ENCODE measurements at places on chromosomes 16 and 17.

- no peak for DNase-seq
Measured at GRCh38 chr17:846901-847843, 65.0 kb downstream of the MRM3 start.

- no peak for DNase-seq
Measured at GRCh38 chr16:87791295-87792204, 25.8 kb upstream of the KLHDC4 start.

DNA sequence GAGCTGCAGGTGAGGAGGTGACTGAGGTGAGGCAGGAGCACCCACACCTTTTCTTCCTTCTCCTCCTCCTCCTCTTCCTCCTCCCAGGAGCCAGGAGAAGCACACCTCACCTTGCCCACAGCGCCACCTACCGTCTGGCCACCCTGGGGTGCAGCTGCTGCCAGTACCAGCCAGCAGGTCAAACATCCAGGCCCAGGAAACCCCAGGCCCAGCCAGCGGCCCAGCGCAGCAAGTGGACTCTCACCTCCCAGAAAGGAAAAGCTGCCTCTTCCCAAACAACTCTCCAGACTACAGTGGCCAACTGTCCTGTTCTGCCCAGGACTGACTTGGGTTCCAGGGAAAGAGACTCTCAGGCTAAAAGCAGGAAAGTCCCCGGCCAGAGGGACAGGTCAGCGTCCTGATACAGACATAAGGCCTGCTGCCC, 22.7 kb downstream of the PEMT start:
- DNase-seq, result peak; percentile 81

DNA sequence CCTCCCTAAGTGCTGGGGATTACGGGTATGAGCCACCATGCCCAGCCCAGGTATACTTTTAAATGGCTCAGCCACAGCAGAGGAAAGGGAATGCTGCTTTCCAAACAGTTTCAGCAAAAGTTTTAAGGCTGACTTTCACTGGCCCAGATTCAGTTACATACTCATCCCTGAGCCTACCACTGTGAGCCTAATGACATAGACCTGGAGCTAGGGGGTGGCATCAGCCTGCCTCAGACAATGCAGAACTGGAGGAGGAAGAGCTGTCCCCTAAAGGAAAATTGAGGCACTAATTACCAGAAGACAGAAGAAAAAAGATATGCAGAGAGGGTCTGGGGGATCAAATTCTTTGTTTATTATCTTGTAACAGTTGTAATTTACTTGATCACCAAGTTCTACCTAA, 43.9 kb downstream of the HS3ST4 start:
- no peak for DNase-seq

DNA sequence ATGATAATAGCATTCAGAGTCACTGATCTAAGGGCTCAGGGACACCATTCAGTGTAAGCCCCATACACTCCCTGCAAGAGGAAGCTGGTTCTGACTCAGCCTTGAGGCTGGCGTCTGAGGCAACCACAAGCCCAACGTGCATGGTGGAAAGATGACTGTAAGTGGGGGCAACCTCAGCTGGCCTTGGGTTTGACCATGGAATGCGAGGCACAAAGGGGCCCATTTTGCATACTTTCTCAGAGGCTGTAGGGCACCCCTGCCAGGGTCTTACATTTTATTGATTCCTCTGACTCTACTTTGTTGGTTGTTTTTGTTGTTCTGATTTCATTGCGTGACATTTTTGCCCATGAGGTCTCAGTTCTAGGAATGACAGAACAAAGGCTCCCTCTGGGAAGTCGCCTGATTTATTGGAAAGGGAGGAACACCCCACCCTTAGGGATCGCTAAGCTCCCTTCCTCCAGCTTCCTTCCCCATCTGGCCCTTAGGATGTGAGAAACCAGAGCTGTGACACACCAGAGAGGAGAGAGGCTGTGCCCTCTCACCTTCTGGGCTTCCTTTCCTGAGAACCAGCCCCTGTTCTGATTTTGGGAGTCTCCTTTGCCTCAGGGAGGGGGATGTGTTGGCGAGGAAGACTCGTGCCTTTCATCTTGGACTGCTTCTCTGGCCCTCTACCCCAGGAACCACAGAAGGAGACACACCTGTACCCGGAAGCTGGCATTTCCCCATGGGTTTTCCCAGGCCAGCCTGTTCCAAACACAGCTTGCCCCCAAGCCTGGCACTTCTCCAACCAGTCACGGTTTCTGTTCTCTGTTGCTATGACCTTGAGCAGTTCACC, 5.6 kb upstream of the CIITA start:
- DNase-seq, result no peak

DNA sequence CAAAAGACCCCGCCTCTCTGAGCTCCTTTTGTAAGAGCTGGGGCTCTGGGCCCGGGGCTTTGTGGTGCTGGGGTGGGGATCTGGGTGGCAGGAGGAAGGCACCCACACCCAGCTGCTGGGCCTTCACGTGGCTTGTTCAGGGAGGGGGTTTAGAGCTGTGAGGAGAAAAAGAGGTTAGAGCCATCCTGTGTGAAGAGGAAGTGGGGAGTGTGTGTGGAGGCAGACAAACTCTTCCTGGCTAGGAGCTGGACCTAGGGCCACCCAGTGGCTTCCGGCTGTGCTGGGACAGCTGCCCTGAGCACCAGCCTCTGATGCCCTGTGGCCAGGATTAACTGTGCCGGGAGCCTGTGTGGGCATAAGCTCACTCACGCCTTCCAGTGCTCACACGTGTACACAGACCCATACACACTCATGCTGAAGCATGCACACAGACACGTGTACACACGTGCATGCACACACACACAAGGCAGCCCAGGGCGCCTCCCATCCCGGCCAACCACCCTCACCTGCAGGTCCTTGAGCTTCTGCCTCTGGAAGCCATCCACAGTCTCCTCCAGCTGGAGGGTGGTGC, 7.4 kb downstream of the CIBAR2 start:
- DNase-seq, result no peak

DNA sequence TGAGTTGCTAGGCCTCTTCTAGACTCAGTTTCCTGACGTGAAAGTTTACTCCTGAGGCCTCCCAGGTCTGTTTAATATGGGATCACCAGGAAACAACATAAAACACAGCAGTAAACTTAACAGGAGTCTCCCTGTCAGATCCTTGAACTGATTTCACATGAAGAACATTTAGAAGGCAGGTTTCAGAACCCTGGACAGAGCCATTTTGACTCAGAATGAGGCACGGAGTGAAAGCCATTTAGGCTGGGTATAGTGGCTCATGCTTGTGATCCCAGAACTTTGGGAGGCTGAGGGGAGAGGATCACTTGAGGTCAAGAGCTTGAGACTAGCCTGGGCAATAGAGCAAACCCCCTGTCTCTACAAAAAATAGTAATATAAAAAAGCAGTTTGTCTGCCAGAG, 289.1 kb downstream of the CA10 start:
- no peak for DNase-seq

DNA sequence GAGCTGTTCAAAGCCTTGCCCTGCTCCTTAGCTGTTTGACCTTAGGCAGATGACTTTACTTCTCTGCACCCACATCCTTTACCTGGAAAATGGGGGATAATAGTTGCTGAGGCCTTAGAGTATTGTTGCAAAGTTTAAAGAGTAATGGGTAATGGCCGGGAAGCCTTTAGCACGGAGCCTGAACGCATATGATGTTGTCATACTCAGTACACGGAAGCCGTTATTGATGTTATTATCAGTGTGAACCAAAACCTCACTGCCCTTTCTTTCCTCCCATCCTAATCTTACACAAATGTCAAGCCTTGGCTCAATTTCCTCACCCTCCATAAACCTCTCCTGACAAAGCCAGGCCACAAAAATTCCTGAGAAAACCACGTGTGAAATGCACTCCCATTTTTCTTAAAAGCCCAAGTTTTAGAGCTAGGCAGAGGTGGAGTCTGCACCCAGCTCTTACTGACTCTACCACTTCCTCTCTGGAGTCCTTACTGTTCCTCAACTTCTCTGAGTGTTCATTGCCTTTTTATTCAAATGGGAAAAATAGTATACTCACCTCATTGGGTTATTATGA, 67.3 kb upstream of the CACNG3 start:
- DNase-seq, result no peak

DNA sequence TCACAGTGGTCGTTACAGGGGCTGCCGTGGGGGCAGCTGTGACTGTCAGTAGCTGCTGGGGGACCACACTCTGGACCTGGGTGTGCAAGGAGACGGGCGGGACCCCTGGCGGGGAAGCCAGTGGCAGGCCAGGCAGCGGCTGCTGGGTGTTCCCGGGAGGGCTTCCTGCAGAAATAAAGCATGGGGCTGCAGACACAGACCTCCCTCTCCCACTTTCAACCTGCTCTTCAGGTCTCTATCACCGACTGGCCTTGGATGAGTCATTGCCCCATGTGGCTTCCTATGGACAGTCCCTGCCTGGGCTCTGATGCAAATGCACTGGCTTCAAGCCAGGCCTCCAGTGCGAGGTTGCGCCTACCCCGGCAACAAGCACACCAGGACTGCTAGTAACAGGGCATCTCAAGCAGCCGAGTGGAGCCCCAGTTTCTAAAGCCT, 17.2 kb downstream of the SREBF1 start:
- peak; percentile 53 for DNase-seq

DNA sequence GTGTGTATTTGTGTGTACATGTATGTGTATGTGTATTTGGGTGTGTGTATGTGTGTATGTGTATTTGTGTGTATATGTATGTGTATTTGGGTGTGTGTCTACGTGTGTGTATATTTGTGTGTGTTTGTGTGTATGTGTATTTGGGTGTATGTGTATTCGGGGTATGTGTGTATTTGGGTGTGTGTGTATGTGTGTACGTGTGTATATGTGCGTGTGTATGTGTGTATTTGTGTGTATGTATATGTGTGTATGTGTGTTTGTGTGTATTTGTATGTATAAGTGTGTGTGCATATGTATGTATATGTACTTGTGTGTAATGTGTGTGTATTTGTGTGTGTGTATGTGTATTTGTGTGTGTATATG, 62.0 kb downstream of the HAPSTR1 start:
- no peak for DNase-seq

GRCh38 chr17:2867441-2868424, 71.5 kb downstream of the RAP1GAP2 start:
- no peak for DNase-seq

GRCh38 chr16:68264128-68265077, at the start of gene SLC7A6:
Gene SLC7A6 (plus strand): TSS chr16:68264526. CDS start chr16:68274727, 10,201 bp downstream.
- peak; percentile 83 for DNase-seq

DNA sequence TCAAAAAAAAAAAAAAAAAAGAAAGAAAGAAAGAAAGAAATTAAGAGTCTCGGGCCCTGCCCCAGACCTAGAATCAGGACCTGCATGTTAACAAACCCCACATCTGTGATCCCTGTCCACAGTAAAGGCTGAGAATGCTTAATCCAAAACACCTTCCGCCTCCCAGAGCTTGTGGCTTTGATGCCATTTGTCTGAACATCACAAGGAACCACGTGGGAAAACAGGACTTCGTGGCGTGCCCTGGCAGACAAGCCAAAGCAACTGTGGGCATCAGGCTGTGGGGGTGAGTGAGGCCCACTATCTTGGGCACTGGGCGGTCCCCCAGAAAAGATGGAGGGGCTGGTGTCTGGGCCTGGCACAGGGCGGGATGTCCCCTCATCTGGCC, 173.4 kb upstream of the CIBAR2 start:
- no peak for DNase-seq

DNA sequence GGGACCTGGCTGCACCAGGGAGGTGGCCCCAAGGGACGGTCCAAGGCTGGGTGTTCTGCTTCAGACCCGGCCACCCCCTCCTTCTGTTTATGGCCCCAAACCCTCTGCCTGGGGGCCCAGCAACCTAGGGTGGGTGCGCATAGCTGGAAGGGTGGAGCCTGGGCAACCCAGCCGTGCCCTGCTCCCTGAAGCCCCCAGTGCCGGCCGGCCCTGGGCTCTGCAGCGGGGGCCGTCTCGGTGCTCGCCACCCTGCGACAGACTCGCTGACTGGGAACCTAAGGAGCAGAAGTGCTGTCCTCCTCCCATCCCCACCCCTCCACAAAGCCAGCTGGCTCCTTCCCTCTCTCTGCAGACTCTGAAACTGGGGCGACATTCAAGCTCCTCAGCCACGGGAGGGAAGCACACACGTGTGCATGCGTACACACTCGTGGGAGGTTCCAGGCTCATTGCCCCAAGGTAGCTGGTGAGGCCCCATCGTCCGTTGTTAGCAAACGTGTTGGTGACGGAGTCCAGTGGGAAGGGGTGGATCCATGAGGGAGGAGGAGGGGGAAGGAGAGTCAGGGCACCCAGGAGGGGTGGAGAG, 43.4 kb downstream of the ENGASE start:
- no peak for DNase-seq

GRCh38 chr17:78879635-78880186, 23.3 kb downstream of the CEP295NL start:
- DNase-seq, result peak; percentile 81

DNA sequence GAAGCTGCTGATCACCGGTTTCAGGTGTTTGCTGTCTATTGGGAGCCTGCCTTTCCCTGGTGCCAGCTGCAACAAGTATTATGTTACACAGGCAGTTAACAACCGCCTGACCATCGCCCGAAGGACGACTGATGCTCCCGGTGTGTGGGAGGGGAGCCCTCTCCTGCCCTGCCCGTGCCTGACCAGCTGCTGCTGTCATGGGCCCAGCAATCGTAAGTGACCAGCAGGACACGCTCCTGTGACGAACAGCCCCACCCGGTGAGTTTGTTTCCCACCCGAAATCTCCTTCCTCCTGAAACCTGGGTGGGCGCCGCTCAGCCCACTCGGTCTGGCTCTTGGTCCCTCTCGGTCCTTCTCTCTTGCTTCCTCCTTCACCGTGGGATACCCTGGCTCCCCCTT, 17.9 kb upstream of the UBE2I start:
- DNase-seq, result no peak

DNA sequence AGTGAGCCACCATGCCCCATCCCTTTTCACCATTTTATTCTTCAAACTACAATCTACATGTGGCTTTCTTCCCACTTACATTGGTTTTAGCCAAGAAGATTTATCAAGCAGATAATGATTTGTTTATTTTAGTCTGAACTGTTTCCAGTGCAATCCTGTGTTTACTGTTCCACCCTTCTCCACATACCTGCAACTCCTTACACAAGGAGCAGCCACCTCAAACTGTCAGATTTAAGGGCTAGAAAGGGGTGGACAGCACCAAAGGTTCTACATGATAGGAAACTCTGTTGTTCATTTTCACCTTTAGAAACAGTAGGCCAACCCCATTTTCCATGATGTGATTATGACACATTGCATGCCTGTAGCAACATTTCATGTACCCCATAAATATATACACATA, 1.9 kb downstream of the RUNDC1 start:
- no peak for DNase-seq

DNA sequence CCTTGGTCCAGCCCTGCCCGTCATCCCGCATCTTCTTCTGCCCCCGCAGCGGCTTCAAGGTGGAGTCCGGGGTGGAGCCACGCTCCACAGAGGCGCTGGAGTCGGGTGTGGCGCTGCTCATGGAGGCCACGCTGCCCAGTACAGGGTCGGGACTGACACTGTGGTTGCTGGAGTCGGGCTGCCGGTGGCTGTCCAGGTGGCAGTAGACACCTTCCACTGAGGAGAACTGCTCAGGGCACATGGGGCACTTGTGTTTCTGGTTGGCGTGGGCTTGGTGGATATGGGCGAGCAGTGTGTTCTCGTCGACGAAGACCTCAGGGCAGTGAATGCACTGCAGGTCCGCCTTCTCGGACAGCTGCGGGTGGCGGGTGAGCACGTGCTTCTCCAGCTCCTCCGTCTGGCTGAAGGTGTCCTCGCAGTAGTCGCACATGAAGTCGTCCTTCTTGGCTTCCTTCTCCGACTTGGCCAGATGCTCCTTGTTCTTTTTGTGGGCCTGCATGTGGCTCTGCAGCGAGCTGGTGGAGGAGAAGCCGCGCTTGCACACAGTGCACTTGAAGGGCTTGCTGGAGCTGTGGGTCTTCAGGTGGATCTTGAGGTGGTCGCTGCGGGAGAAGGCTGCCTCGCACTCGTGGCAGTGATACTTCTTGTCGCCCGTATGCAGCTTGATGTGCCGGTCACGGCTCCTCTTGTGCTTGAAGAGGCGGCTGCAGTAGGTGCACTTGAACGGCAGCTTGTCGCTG, 217.8 kb downstream of the ZNF423 start:
- no peak for DNase-seq

GRCh38 chr17:44830359-44831288, 537 bp upstream of the GJC1 start:
- DNase-seq, result no peak

All from left ventricle myocardium inferior (tissue), 1 donor.